ENCODE measurements at places on chromosomes 4 and X. TPM values are rescaled to one million over a fixed set of nuclear protein-coding genes. Genes with fewer than 3 reads are reported as not detected.

The PCDH7 gene
- 61.1 TPM for total RNA-seq

The LRP2BP gene
- total RNA-seq = 0.76 TPM

The DKK2 gene
- total RNA-seq = not detected

The SLC38A5 gene
- 106 TPM for total RNA-seq

The OPRPN gene
- not detected for total RNA-seq

The MAOB gene
- 4.2 TPM for total RNA-seq

The DMD gene
- total RNA-seq = 33.7 TPM

The EGFL6 gene
- total RNA-seq = not detected

The PLAC1 gene
- total RNA-seq = not detected

The GSX2 gene
- total RNA-seq = not detected

The CENPE gene
- 5.5 TPM for total RNA-seq

The PAK3 gene
- 4.6 TPM for total RNA-seq

The ARHGAP36 gene
- not detected for total RNA-seq

The ARX gene
- total RNA-seq = not detected

The SULT1B1 gene
- 1.5 TPM for total RNA-seq

The ZNF157 gene
- total RNA-seq = 0.03 TPM

The TKTL2 gene
- total RNA-seq = not detected

The TCP11X2 gene
- total RNA-seq = not detected

The S100P gene
- not detected for total RNA-seq

The TIMP1 gene
- 1,183 TPM for total RNA-seq

The SORBS2 gene
- 18.1 TPM for total RNA-seq

The LSM6 gene
- total RNA-seq = 15.4 TPM

The RAI2 gene
- total RNA-seq = 2.0 TPM

The SLC4A4 gene
- 7.5 TPM for total RNA-seq

The GBA3 gene
- 0.07 TPM for total RNA-seq

The RPL34 gene
- total RNA-seq = 462 TPM

The CT45A5 gene
- not detected for total RNA-seq

All from smooth muscle cell of the pulmonary artery (primary cell).